ENCODE measurements at places on chromosomes 7 and 10.

GRCh38 chr7:144011458-144012230, 11.5 kb downstream of the OR6B1 start:
- no peak for DNase-seq

GRCh38 chr10:32189400-32190084, 133.3 kb upstream of the KIF5B start:
- peak; percentile 71 for DNase-seq

- DNase-seq = no peak
Measured at GRCh38 chr7:105691082-105691679, 109.9 kb upstream of the EFCAB10 start.

DNA sequence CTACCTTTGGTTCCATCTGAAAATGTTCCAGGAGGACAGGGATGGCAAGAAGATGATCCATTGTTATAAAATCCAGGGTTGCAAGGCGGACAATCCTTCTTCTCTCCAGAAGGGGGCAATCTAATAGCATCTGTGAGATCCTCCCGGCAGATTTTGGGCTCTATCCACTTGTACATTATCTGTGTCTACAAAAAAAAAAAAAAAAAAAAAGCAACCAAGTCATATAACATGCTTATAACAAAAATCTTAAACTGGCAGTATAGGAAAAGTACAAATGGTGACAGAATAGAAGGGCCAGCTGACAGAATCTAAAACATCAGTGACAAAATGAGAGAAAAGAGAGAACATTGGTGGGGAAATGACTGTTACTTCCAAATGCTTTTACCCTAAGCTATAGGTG, 132.7 kb downstream of the ELAPOR2 start:
- DNase-seq = peak; percentile 65

DNA sequence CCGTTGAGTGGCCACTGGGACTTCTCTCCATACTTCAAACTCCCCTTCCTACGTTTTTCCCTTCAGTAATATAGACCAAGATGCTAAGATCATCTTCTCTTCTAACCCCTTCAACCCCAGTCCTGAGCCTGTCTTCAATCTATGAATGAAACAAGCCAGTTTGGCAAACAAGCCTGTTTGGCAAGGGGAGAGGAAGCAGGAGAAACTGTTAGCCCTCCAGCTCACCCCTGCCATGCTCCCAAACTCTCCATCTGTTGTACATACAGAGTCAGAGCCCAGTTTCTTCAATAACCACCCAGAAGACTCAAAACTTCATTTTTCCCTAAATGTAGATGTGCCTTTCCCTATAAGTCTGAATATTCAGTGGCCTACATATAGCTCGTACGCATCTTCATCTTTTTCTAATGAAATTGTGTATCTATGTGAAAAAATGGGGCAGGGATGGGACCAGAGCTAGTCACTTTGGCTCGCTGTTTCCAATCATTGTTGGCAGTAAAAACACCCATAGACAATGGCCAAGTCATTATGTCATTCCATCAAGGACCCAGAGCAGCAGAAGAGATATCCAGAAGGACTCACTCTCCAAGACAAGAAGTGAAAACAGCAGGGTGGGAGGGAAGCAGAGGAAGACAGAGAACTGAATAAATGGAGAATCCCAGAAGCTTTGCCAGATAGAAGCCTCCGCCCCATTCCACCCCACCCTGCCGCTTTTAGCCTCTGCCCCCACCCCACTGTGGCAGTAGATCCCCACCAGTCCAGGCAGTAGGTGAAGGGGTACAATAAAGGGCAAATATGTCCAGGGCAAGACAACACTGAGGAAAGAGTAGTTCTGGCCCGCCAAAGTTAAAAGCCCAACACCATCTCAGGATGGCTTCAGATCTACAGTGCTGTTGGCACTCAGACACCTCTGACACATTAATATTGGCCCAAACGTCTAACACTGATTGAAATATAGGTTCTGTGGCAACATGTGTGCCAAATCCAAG, 87.3 kb downstream of the DOCK4 start:
- DNase-seq = no peak

GRCh38 chr7:17099083-17099973, 199.1 kb upstream of the AHR start:
- DNase-seq = no peak

- DNase-seq = no peak
Measured at GRCh38 chr7:43199371-43200160, 87.1 kb downstream of the HECW1 start.

- DNase-seq = no peak
Measured at GRCh38 chr10:48254750-48255512, 19.6 kb downstream of the FRMPD2 start.

DNA sequence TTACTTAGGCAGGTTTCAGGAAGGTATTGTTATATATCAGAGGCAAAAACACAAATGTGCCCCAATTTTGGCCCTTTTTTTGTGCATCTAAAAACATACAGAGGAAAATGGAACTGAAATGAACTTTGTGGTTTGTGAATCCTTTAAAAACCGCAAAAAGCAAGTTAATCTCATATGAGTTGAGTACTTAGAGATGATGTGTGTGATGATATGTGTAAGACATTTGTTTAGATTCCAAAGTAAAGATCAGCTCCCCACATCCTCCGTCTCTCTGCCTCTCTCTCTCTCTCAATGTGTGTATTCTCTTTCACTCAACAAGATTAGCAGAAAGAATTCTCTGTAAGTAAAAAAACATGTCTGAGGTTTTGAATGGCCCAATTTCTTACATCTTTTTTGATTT, 201.9 kb downstream of the MALRD1 start:
- DNase-seq = no peak

DNA sequence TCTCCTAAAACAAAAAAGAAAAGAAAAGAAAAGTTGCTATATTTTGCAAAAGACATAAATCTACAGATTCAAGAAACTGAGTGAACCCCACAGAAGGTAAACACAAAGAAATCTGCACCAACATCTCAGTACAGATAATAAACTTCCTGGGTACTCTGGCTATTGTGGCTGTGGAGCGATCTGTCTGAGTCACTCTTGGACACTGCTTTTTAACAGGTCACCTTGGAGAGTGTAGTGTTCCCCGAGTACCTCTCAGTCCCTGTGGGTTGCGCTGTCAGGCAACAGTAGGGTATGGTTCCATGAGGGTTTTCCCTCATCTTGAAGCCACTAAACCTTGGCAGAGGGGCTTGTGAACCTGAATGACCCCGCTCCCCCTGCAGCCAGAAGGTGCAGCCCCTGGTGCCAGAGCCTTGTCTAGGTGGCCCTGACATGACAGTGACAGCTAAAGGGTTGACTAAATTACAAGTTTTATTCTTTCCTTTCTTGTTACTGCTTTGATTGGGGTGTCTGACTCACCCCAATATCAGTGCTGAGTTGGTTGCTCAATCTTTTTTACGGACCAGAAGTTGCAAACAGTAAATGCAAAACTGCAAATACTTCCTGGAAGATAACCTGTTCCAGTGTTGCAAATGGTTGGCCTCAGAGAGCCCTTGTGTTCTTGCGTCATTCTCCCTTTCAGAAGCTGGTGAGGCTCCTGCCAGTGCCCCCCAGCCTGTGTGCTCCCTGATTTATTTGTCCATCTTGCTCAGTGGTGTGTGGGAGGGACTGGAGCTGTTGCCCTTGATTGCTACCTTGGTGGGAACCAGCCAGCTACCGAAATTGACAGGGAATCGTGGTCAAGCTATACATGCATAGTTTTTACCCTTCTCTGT, 30.6 kb downstream of the POR start:
- no peak for DNase-seq

- DNase-seq = no peak
Measured at GRCh38 chr10:44862924-44863323, 48.2 kb upstream of the TMEM72 start.

DNA sequence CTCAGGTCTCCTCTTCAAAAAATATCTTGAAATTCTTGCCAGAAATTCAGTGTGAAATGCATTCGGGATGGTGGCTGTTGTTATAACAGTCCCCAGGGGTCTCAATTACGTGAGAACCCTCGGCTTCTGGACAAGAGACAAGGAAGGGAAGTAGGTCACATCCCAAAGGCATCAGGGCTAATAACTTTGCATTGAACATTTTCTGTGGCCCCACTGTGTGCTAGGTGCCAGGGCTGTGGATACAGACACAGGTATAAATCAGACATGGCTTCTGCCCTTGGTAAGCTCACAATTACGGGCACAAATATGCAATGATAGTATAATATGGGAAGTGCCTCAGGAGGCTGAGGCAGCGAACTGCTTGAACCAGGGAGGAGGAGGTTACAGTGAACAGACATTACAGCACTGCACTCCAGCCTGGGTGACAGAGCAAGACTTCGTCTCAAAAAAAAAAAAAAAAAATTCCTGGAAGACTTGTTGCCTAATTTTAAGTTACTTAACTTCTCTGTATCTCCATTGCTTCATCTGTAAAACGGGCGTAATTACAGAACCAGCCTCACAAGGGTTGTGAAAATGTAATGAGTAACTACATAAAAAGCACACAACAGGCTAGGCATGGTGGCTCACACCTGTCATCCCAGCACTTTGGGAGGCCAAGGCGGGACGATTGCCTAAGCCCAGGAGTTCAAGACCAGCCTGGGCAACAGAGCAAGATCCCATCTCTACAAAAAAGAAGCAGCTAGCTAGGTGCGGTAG, 2.5 kb upstream of the RHBDD2 start:
- DNase-seq = no peak

DNA sequence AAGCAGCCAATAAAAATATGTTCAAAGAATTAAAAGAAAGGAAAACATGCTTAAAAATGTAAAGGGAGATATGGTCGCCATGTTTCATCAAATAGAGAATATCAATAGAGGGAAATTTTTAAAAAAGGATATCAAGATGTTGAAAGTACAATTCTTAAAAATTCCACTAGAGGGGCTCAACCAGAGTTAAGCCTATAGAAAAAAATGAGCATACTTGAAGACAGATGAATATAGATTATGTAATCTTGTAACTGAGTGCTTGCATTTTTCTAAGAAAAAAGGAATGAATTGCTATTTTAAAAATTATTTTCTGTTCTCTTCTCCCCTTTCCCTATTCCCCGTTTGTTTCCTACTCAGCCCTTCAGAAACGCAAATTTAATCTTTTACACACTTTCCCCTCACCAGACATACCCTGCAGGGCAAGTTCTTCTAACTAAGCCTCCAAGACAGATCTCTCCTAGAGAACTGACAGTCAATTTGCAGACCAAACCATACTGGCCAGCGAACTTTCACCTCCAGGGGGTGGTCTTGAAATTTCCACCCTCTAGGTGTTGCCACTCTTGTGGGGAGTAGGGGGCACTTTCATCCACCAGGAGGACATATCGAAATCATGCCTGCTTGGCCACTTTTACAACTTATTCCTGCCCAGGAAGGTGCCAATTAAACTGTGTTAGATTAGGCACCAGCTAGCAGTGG, 67.7 kb downstream of the NSUN6 start:
- peak; percentile 89 for DNase-seq

- peak; percentile 14 for DNase-seq
Measured at GRCh38 chr7:158442260-158442659, 145.4 kb downstream of the PTPRN2 start.

- DNase-seq = no peak
Measured at GRCh38 chr10:88361494-88361893, 221.6 kb downstream of the RNLS start.

- peak; percentile 98 for DNase-seq
Measured at GRCh38 chr10:126101736-126102135, 205.4 kb downstream of the FANK1 start.

- no peak for DNase-seq
Measured at GRCh38 chr7:107715531-107715930, 28.4 kb upstream of the CBLL1 start.

Data from Kasumi-1 (cell line).